Suprapubic skin (tissue), 4 donors: ENCODE measurements at places on chromosomes 4 and X.

DNA sequence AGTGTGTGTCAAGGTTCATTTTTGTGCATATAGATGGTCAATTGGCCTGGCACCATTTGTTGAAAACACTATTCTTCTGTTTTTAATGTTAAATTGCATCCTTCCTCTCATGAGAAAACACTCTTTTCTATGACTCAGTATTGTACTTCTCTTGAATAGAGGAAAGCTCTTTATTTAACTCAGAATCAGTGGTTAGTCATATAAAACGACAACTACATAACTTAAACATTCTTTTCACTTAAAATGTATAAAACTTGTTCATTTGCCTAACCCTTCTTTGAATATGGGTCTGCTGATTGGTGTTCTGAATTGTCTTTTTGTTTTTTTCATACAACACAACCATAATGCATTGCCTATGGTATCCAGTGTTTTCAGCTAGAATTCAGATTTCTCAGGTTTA is 17.2 kb upstream of the MRPL1 start:
- DNase-seq = no peak

DNA sequence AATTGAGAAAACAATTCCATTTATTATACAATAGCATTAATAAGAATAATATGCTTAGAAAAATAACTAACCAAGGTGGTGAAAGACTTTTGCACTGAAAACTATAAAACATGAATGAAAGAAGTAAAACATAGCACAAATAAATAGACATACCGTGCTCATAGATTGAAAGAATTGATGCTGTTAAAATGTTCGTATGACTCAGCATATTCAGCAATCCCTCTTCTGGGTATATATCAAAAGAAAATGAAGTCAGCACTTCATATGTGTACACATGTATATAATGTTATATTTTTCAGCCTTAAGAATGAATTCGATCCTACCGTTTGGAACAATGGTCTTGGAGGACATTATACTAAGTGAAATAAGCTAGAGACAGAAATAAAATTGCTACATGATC is 716.3 kb downstream of the GLUD2 start:
- no peak for DNase-seq

- no peak for DNase-seq
Observed at GRCh38 chr4:125359960-125360634, 45.3 kb downstream of the FAT4 start.

- no peak for DNase-seq
Observed at GRCh38 chr4:101083131-101083530, 264.2 kb downstream of the PPP3CA start.

- DNase-seq = no peak
Observed at GRCh38 chrX:132444936-132445335, 43.9 kb downstream of the MBNL3 start.

DNA sequence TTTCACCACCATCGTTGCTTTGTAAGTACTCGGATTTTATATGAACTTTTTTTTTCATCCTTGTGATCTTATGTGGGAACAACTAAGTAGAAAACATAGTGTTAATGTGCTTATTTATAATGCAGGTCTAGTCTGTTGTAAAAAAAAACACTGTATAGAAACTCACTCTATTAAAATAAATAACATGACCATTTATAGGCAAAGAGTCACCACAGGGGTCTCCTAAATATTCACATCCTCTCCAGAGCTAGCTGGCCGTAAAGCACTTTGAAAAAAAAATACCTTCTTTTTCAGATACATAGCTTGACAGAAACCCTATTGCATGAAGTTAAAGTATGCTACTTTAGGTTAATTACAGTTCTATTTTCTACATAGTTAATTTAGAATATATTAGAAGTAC is 11.2 kb downstream of the TMEM184C start:
- DNase-seq = no peak

DNA sequence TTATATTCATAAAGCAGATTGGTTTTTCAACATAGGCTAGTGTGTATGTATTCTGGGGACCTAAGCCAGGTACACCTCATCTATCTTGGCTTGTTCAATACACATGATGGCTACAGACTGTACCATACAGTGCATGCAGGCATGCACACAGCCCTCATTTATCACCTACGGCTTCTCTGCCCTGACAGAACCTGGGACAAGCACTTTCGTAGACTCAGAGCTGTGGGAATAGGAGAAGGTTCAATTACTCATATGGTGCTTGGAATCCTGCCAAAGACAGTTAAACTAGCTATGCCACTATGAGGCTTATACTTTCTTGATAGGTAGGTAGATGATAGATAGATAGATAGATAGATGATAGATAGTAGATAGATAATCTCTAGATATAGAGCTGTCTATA is 457.2 kb downstream of the GALNTL6 start:
- DNase-seq = no peak

DNA sequence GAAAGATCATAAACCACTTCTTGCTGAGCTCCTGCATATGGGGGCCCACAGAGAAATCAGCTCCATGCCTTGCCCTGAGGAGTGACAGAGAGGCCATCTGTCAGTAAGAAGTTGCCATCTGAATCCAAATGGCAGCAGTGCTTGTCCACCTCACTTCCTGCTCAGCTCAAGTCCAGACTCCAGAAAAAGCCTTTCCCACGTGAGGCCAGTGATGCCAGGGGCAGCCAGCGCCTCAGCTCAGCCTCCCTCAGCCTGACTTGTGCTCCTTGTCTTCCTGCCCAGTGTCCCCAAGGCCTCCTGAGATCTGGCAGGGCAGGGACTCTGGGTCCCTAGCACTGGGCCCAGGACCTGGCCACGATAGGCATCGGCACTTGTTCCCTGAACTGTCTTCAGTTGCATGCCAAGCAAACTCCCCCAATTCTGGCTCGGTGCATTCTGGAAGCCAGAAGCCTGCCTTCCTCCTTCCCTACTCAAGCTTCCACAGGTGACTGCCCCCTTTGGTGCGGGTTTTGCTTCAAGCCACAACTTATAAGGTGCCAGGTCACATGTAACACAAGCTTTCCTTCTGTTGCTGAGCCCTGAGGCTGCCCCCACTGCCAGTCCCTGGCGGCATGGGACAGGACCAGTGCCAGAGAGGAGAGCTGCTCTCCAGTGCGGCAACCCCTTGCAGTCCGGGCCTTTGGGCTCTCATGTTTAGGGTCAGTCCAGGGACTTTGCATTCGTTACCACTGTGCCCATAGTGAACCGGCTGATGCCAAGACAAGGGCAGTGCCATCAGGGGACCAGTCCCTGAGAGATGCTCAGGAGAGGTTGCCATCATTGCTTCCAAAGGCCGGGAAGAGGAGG is 2.2 kb downstream of the ZNF185 start:
- DNase-seq = no peak

GRCh38 chrX:151225843-151226242 is 49.5 kb downstream of the GPR50 start:
- no peak for DNase-seq

DNA sequence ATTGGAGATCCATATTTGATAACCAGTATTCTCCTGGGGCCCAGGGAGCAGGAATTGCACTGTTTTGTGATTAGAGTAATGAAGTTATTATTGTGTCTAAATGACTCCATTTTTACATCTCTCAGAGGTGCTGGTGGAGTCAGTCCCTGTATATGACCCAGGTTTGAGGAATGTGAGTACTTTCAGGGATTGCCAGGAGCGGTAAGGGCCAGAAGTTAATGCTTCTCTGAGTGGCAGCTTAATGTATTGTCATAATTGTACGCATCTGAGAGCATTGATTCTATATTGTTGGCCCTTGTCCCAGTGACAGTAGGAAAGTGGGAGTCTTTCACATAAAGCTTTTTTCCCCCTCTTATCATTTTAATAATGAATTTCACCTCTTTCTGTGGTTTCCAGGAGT is 146.2 kb downstream of the GATB start:
- no peak for DNase-seq

DNA sequence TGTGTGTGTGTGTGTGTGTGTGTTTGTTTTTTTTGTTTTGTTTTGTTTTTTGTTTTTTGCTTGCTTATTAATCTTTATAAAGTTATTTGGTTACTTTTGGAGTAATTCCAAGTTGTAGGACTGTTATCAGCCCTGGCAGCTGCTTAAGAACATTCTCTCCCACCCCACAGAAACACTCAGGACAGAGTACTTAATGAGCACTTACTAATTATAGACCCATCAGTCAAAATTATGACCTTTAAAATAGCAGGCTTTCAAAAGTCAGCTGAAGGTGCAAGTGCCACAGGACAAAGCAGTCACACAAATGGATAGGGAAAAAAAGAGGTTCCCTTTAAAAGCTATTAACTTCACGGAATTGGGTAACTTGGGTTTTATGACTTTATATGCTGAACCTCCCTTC is 69.0 kb downstream of the BEND2 start:
- DNase-seq = no peak

GRCh38 chr4:52866734-52867133 is 4.6 kb downstream of the RASL11B start:
- DNase-seq = no peak

DNA sequence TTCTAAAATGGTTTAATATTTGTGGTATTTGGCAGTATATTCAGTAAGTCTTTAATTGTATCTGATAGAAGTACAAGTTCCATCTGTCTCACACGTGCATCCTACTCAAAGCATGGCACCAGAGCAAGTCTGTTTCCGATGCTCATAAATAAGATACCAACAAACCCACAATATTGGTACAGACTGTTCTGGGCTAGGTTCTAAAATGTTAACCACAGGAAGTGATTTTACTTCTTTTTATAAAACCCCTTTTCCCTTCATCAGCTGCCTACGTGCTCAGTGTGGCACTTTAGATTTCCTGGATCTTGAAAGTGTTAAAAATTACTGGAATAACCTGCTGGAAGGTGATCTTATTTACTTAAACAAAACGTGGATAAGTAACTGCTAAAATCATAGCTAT is 165.1 kb downstream of the CFAP299 start:
- DNase-seq = no peak

- no peak for DNase-seq
Observed at GRCh38 chr4:92406488-92406887, 102.7 kb downstream of the GRID2 start.
